ENCODE measurements at places on chromosomes 4 and X.

DNA sequence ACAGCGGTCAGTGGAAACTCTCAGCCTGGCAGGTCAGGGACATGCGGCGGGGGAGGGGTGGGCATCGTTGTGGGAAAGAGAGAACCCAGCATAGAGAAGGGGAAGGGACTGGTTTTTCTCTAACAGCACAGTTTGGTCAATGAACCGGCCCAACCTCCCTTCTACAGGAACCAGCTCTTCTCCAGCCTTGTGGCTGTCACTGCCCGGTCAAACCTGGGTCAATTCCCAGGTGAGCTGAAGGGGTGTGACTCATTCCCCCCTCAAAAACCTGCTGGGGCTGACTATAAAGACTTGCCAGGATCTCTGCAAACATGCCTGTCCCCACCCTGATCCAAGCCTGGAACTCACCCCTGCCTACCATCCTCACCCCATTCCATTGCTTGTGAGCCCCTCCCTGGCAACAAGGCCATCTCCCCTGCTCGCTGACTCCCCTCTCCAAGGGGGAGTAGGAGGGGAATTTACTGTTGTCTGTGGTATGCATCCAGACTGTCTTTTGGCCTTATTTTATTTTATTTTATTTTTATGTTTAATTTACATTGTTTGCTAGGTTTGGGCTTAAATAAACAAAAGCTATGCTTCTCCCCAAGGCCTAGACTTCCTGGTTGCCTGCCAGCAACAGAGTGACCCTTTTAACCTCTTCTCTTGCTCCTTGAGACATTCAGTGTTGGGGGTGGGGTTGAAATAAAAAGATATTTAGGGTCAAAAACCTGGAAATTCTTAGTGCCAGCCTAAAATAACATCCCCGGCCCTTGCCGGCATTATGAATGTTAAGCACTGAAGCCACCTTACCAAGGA, 49.6 kb downstream of the TSC22D3 start:
- no peak for DNase-seq

DNA sequence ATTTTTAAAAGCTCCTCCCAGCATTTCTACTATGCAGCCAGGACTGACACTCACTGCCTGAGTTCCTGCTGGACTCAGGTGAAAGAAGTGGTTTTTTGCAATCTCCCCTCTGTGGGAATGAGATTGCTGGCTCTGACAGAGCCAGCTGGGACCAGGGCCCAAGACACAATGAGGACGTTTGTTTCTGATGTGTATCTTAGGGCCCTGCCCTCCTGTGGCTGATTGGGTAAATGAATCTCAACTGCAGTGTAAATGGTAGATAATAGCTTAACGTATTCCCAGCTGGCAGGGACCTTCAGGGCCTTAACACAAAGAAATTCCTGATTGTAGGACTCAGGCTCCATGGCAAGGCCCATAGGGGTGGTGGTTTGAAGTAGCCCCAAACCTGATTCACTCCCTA, 85.8 kb upstream of the PRPS1 start:
- no peak for DNase-seq

GRCh38 chrX:46770000-46770816, 11.3 kb upstream of the SLC9A7 start:
- no peak for DNase-seq

GRCh38 chr4:166315721-166316467, 442.9 kb downstream of the TLL1 start:
- DNase-seq, result no peak

- no peak for DNase-seq
Observed at GRCh38 chrX:47633689-47634590, 4.2 kb upstream of the CFP start.

DNA sequence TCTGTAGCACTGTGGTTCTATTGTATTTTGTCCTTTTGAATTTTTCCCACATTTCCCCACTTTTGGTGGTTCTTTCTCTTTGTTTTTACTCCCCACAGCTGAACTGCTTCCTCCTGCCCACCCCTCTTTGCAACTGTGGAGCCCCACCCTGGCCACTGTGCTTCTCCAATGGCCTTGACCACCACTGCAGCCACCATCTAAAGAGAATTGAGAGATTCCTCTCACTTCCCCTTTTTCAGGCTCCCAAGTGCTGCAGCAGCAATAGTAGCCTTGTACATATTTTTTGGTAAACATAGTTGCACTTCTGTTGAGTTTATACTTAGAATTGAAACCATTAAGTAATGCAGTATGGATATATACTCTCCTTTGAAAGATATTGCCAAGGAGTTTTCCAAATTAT, 51.3 kb upstream of the FRMPD3 start:
- DNase-seq, result no peak

DNA sequence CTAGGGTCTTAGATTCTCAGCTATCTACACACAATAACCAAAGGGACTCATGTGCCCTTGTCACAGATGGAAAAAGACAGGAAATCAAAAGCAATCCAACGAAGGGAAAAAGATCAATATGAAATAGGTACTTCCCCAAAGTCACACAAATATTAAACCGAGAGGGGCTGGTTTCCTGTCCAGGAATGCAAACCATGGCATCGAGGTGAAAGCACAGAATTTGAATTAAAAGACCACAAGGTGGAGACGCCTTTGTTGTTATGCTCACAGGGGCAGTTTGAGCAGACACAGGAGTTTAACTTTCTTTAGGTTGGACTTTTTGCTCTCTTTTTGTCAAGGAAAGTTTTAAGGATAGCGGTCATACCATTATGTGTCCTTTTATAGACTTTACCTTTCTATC, 14.3 kb downstream of the H2BW1 start:
- DNase-seq, result no peak

- DNase-seq, result no peak
Observed at GRCh38 chr4:65241257-65241997, 428.9 kb downstream of the EPHA5 start.

- DNase-seq, result no peak
Observed at GRCh38 chr4:26284536-26284935, 36.3 kb upstream of the RBPJ start.

DNA sequence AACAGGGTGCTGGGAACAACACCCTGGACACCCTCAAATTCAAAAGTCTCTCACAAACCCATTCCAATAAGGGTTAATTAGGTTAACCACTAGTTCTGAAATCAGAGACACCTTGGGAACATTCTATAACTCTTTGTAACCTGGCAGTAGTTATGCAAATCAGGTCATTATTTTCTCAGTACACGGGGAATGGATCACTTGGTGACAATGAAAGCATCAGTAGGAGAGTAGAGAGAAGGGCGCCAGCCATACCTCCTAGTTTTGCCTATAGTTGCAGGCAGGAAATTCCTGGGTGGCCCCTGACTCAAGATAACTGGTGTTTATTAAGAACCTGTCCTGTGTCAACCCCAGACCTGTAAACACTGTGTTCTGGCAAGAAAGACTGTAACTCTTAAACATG, 2.5 kb downstream of the CCDC110 start:
- DNase-seq, result no peak

- DNase-seq, result no peak
Observed at GRCh38 chr4:127238956-127239475, 393.7 kb upstream of the INTU start.

- no peak for DNase-seq
Observed at GRCh38 chr4:128879971-128880370, 70.5 kb downstream of the JADE1 start.

- no peak for DNase-seq
Observed at GRCh38 chrX:31136144-31136611, 64.3 kb upstream of the FTHL17 start.

DNA sequence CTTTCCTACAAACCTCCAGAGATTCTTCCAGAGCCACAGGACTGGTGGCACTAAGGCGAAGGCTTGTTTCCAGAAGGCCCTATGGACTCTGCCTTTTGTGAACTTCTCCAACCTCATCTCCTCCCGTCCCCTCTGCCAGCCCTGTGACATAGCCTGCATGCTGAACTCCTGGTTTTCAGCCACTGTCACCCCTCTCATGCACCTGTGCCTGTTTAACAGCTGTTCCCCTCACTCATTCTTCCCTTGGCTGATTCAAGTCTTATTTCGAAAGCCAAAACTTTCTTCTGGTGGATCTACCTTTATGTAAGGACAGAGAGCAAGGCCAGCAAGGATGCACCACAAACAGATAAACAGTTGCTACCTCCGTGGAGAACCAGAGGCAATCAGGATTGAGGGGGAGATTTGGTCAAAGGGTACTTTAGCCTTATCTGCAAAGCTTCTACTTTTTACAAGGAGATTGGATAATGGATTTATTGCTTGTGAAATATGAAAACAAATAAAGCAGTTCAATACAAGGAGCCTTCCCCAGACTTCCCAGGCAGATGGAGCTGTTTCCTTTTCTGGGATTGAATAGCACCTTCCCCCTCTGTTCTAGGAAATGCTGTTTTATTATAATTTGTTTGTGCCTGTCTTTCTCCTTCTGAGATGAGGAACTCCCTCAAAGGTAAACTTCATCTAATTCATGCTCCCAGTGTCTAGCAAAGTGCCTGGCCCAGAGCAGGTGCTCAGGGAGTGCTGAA, 5.7 kb downstream of the CITED1 start:
- DNase-seq, result no peak

DNA sequence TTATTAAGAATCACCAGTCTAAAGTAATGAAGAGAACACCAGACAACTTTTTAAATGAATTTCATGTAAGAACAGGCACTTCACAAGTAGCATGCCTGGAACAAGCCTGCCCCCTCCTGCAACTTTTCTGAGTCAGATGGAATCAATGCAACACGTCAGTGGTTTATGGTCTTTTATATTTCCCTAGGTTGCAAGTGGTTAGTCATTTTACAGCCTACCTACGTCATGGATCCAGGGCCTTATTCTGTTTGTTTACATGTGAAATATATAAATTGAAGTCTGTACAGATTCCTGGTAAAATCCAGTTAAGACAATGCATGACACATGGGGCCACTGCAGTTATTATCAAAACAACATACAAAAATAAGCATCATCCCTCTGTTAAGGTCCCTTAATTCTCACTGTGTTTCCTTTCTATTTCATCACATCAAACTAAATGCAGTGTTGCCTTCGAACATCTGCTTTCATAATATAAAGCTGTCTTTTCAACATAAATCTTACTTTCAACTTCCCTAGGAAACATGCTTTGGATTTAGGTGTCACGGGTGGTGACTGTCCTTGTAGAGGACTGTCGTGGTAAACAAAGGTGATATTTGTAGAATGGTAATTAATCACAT, 309.3 kb downstream of the FRMPD4 start:
- DNase-seq, result no peak

DNA sequence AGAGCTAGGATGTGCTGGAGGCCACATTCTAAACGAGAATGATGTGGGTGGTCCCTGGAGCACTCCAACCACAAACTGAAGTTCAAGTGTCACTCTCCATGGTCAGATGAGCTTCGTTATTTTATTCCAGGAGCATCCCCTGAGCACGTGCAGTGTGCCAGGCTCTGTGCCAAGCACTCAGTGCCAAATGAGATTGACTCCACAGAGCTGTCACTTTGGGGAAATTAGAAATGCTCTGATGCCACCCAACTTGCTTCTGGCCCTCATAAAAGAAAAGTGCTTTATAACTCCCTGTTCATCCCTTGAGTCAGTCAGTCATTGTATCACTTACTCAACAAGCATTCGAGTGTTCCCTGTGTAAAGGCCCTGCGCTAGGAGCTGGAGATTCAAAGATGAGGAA, 91.2 kb downstream of the RTL5 start:
- no peak for DNase-seq

DNA sequence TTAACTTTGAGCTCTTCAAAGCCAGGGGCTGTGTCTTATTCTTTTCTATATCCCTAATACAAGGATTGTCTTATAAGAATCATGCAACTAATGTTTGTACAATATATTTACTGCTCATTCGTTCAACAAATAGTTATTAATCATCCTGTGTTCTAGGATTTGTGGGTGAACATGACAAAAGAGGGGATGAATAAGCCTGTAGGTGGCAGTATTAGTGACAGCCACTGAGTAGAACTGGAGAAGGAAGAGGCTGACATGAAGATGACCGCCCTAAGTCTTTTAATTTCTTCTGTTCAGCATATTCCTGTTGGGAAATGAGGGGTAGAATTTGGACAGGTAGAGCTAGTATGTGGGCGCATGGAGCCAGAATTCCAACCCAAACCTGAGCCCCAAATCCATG, 11.9 kb upstream of the LINC00632 start:
- DNase-seq, result no peak

DNA sequence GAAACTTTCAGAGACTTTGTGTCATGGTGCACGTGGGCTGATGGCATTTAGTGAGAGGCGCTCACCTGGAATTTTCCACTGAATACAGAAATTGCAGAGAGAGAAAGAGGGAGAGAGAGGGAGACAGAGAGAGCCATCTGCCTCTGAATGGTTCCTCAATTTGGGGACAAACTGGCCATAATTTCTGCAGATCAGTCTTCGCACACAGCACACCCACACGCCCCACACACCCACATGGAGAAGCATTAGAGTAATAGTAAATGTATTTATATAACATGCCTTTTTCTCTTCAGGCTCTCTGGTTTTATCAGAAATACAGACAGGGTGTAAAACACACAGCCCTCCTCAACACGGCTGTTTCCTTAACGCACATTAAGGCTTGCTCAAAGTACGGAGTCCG, 38.6 kb downstream of the PRKX start:
- DNase-seq, result no peak

GRCh38 chr4:53515076-53515475, 76.2 kb downstream of the LNX1 start:
- no peak for DNase-seq

DNA sequence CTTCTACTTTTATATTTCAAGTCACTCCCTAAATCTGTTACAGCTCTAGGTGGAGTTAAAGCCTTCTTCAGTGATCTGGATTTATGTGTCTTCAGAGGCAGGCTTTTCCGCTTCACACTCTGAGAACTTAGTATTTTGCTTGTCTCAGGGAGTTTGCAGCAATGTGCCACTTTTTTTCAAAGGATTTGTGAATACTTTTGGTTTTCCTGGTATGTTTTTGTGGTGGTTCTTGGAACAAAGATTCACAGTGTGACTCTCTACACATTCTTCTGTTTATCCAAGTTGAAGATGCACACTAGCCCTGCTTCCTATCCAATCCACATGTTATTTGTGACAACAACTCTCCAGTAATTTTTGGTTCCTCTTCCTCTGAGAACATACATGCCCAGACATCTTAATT, 1253.7 kb downstream of the TECRL start:
- no peak for DNase-seq
